Activated CD4-positive, alpha-beta T cell treated with anti-CD3 and anti-CD28 coated beads, Interleukin-2, amount 50 U/mL, for 48 hours (primary cell): ENCODE measurements at places on chromosomes 4 and X.

DNA sequence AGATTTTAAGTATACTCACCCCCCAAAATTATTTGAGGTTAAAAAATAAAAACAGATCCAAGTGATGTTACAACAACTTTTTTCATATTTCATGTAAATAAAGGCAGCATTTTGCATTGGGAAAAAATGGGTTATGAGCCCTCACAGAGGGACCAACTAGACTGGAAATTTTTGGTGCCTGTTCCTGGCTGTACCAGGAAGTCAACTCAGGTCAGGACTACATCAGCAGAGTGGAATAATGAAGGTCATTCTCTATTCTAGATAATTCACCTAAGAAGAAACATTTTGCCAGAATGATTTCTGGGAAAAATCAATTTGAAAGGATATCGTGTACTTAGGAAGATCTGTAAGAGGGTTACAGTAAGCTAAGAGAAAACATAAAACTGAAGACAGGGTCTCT is 66.8 kb downstream of the CORIN start:
- no peak for DNase-seq

GRCh38 chr4:124104101-124104500 is 608.4 kb downstream of the ANKRD50 start:
- DNase-seq, result no peak

- no peak for DNase-seq
These were observed 59.8 kb upstream of the ACSL1 start for GRCh38 chr4:184885602-184886001.

DNA sequence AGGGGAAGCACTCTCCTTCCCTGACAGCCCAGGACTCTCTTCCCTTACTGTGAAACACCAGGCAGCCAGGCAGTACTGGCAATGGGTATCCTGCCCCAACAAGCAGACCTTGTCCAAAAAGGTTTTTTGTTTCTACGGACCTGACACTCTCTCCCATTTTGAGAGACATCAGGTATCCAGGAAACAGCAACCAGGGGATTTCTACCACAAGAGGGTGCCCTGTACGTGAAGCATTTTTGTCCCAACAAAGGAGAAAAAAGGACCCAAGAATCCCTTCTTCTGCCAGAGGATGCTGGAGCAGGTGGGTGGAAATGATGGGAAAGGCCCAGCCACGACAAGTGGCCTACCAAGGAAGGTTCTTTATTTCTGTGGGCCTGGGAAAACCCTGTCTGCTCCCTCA is 65.7 kb upstream of the FGF13 start:
- no peak for DNase-seq
